ENCODE measurements at places on chromosomes 12 and 14. TPM values are rescaled to one million over a fixed set of nuclear protein-coding genes. Genes with fewer than 3 reads are reported as not detected.

DNA sequence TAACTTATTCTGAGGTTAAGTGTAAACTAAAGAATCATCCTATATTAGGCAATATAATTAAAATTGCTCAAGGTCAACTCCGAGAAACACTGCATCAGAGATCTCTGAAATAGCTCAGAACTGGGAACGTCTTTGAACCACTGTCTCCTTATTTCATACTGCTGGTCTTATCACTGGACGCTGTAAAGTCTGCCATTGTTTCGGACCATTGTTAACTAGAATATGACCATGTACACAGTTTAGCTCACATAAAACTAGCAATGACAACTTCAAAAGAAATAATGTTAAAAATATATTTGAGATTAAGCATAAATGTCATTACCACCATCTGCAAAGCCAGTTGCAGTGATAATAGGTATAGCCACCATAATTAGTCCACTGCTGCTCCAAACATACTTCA lies 2.9 kb downstream of the ABCD2 start:
- no peaks in the 10 kb centered on the region for H3K27me3 ChIP-seq
- no peaks in the 10 kb centered on the region for H3K36me3 ChIP-seq
- H3K4me3 ChIP-seq, result no peak overlapping the region
- no peak for DNase-seq

DNA sequence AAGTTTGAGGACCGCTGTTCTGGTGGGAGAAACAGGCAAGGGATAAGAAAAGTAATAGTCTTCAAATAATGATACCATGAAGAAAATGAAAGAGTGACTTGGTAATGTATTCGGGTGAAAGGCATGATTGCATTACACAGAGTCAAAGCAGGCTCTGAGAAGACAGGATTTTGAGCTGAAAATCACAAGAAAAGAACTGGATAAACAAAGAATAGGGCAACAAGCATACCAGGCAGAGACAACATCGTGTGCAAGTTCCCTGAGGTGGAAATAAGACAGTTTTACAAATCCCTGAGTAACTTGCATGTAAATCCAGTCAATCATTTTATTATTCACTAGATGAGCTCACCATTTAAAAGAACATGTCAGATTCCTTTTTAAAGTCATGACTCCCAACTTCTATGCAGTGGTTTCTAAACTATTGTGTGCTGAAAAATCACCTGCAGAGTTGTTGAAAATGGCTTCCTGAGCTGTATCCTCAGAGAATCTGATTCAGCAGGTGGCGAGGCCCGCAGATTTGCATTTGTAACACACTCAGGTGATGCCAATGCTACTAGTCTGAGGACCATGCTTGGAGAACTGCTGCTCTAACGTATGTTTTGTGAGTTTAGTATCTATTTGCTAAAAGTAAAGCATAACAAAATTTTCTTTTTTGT lies 133.0 kb upstream of the ABCD2 start:
- no peaks in the 10 kb centered on the region for H3K36me3 ChIP-seq
- H3K27ac ChIP-seq, result no peak overlapping the region
- no peak overlapping the region for H3K4me3 ChIP-seq
- no peaks in the 10 kb centered on the region for H3K4me1 ChIP-seq
- H3K27me3 ChIP-seq, result no peaks in the 10 kb centered on the region

- no peak overlapping the region for H3K27ac ChIP-seq
- no peaks in the 10 kb centered on the region for H3K27me3 ChIP-seq
Measured at GRCh38 chr14:38727731-38728130, 375.3 kb downstream of the SEC23A start.

DNA sequence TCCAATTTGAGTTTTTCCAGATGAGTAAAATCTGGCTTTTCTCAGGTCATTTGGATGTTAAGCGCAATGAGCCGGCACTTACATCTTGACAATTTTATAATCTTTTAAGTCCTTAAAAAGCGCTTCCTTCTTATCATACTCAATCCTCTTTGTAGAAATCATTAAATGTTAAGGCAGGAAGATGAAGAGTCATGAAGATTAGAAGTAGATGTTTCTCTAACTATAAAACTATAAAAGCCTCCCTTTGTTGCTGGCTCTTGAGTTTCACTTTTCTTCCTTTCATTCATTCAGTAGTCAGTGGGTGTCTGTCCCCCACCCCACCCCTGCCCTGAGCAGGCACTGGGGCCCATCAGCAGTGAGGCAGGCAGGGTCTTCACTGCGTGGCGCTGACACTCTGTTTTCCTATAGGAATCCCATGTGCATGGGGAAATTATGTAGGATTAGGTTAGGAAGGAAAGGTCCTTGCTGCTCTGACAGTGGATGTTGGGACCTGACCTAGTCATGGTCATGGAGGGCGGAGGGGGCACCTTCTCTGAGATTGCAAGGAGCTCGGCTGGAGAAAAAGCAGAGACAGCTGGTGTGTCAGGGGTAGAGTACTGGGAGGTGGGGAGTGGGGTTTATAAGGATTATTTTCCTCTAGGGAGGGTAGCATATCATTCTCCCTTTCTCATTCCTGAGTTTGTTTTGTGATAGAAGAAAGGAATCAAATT lies 65.8 kb downstream of the CCDC92 start:
- no peaks in the 10 kb centered on the region for H3K4me1 ChIP-seq
- no peak overlapping the region for H3K27ac ChIP-seq
- H3K36me3 ChIP-seq, result no peaks in the 10 kb centered on the region
- no peak for DNase-seq
- no peak overlapping the region for H3K4me3 ChIP-seq

Gene FLRT2
- 2.1 TPM for total RNA-seq

DNA sequence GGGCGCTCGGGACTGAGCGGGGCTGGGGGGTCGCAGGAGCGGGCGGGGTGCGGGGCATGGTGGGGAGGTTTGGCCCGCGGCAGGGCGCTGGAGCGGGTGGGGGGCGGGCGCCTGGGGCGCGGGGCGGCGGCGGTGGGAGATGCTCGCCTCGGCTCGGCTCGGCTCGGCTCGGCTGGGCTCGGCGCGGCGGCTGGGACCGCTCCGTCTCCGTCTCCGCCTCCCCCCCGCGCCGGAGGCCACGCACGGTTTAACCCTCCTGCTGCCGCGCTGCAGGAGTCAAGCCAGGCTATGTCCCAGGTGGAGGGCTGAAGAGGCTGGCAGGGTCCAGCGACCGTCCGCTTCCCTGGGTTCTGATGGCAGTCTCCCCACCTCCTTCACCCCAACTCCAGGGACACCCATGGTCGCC lies at the start of gene PIANP:
PIANP (minus strand) TSS at position 170 of the 406 bp plus-strand sequence. CDS start 2,754 bp downstream, outside the sequence.
- H3K4me3 ChIP-seq, result peak within 1 kb of the TSS; percentile 42
- peaks cover 3% of the 10 kb centered on the region for H3K4me1 ChIP-seq
- H3K27me3 ChIP-seq, result peaks cover 28% of the 10 kb centered on the region
- no peaks in the 10 kb centered on the region for H3K36me3 ChIP-seq
- no peak for DNase-seq

DNA sequence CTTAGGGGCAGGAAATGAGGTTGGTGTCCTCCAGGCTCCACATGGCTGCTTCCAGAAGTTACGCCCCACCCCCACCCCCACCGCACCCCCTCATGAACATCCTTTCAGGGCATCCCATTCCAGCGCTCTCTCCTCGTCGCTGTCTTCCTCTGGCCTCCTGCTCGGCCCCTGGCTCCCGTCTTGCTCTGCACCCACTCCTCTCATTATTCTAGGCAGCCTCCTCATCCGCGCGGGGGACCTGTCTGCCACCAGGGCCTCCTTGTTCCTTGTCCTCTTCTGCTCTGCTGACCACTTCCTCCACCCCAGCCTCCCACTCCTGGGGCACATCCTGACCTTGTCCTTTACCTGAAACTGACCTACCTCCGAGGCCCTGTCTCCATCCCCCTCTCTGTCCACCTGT lies 29.8 kb upstream of the PLEKHG6 start:
- DNase-seq, result no peak
- H3K36me3 ChIP-seq, result no peaks in the 10 kb centered on the region
- peaks cover 20% of the 10 kb centered on the region for H3K4me1 ChIP-seq
- H3K27ac ChIP-seq, result peak overlapping the region; percentile 48

Gene VDR
- 124 TPM for total RNA-seq

DNA sequence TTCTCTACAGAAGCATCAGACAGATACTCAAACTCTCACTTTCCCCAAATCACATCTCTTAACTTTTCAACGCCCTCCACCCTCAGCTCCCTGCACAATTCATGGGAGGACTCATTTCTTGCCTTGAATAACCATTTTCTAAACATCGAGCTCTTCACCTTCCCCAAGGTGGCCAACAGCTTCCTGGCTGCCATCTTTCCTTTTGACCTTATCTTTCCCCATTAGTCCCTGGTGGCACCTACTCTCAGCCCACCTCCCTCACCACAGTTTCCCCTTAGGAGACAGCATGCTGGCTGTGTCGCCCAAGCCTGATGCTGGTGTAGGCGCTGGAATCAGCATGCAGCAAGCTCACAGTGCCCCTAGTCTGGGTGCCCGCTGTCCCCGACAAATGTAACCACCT lies 8.4 kb upstream of the OAS1 start:
- no peaks in the 10 kb centered on the region for H3K36me3 ChIP-seq
- no peak for DNase-seq
- no peak overlapping the region for H3K4me3 ChIP-seq
- H3K4me1 ChIP-seq, result no peaks in the 10 kb centered on the region

GRCh38 chr12:128164533-128164932 lies 102.4 kb upstream of the TMEM132C start:
- H3K4me3 ChIP-seq, result no peak overlapping the region
- H3K4me1 ChIP-seq, result no peaks in the 10 kb centered on the region
- no peak overlapping the region for H3K27ac ChIP-seq
- DNase-seq, result no peak
- no peaks in the 10 kb centered on the region for H3K36me3 ChIP-seq

DNA sequence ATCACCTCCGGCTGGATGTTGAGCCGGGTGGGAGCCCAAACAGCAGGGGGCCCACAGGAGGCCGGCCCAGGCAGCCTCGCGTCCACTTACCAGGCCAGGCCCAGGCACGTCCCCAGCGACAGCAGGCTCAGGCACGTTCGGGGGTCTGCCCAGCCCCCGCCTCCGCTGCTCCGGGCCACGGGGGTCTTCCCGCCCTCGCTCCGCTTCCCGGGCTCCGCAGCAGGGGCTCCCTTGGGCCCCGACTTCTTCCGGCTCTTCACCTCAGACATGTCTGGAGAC lies 216 bp downstream of the IKBIP start:
- no peak for DNase-seq
- H3K27ac ChIP-seq, result peak overlapping the region; percentile 99
- no peaks in the 10 kb centered on the region for H3K27me3 ChIP-seq
- H3K4me3 ChIP-seq, result peak overlapping the region; percentile 98
- no peaks in the 10 kb centered on the region for H3K36me3 ChIP-seq

- H3K4me3 ChIP-seq, result peak overlapping the region; percentile 25
- H3K4me1 ChIP-seq, result no peaks in the 10 kb centered on the region
- H3K36me3 ChIP-seq, result no peaks in the 10 kb centered on the region
- peak; percentile 57 for DNase-seq
Measured at GRCh38 chr14:34693228-34693939, 21.0 kb downstream of the CFL2 start.

GRCh38 chr14:58479975-58480374 lies 52.5 kb downstream of the KIAA0586 start:
- no peak overlapping the region for H3K4me3 ChIP-seq
- no peak overlapping the region for H3K27ac ChIP-seq
- no peak for DNase-seq
- H3K27me3 ChIP-seq, result no peaks in the 10 kb centered on the region
- H3K36me3 ChIP-seq, result no peaks in the 10 kb centered on the region

Gene RNU4-1
- 3,531 TPM for total RNA-seq

GRCh38 chr12:99911081-99911480 lies 73.7 kb downstream of the ANKS1B start:
- H3K27ac ChIP-seq, result no peak overlapping the region
- no peaks in the 10 kb centered on the region for H3K27me3 ChIP-seq

DNA sequence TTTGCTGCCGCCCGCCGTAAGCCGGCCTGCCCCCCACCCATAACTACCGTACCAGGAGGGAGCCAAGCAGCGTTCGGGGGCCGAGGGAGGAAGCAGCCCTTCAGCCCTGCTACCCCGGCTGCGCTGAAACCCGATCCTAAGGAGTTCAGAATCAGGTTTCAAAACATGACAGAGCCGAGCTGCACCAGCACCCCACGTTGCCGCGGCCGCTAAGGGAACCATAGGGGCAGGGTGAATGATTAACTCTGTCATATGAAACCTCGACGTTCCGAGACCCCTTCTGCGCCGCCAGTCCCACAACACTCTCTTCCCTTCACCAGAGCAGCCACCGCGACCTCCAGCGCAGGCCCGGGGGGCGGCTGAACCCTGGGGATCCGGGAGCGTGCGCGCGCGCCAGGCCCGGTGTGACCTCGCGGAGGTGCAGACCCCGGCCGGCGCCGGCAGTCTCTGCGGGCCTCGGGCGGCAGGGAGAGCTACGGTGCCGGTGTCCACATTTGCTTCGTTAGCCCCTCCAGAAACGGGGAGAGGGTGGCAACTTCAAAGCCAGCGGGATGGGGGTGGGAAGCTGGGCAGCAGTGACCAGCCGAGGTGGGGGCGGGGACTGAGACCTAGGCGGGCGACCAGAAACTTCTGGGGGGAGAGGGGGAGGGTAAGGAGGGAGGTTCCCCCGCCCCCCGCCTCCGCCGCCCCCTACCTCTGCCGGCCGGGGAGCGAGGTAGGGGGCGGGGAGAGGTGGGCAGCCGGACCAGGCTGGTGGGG lies 1.6 kb downstream of the SIX4 start:
- H3K27ac ChIP-seq, result no peak overlapping the region
- H3K27me3 ChIP-seq, result peaks cover 59% of the 10 kb centered on the region
- H3K36me3 ChIP-seq, result no peaks in the 10 kb centered on the region
- peak overlapping the region; percentile 58 for H3K4me3 ChIP-seq
- DNase-seq, result no peak

Measured in colonic mucosa (tissue), 4 donors.